IMR-90 (cell line): ENCODE measurements at places on chromosomes 1 and 21. TPM values are rescaled to one million over a fixed set of nuclear protein-coding genes. Genes with fewer than 3 reads are reported as not detected.

TLR5 gene
- total RNA-seq = under 0.01 and 0.18 TPM in 2 replicates

GSTM5 gene
- total RNA-seq = 0.28 and 0.36 TPM in 2 replicates

GPR161 gene
- total RNA-seq = 11.1 and 13.3 TPM in 2 replicates

ANKRD34A gene
- 0.56 and 0.90 TPM in 2 replicates for total RNA-seq

MTARC1 gene
- 0.18 and 0.28 TPM in 2 replicates for total RNA-seq

CCDC190 gene
- total RNA-seq = 0.28 and 0.36 TPM in 2 replicates

SMCP gene
- not detected in 2 replicates for total RNA-seq

SUSD4 gene
- total RNA-seq = 1.1 and 2.7 TPM in 2 replicates

LPAR3 gene
- 0.18 and 0.28 TPM in 2 replicates for total RNA-seq

AIRE gene
- total RNA-seq = not detected in 2 replicates

CD34 gene
- total RNA-seq = under 0.01 TPM in 1 of 2 replicates, not detected in the other

PLA2G2F gene
- total RNA-seq = not detected in 2 replicates

CD101 gene
- not detected in 2 replicates for total RNA-seq

S100A7A gene
- total RNA-seq = not detected in 2 replicates

UQCRH gene
- total RNA-seq = 347 and 738 TPM in 2 replicates

ZBED6 gene
- total RNA-seq = 16.1 and 26.2 TPM in 2 replicates

PERM1 gene
- total RNA-seq = not detected in 2 replicates

PDZK1 gene
- total RNA-seq = 1.4 and 1.7 TPM in 2 replicates

TRAF3IP3 gene
- total RNA-seq = 0.18 TPM in 1 of 2 replicates, not detected in the other

SPATA6 gene
- 2.0 and 2.2 TPM in 2 replicates for total RNA-seq

TCEA3 gene
- total RNA-seq = 3.0 and 3.3 TPM in 2 replicates

GGPS1 gene
- 21.5 and 23.1 TPM in 2 replicates for total RNA-seq

TNFAIP8L2 gene
- total RNA-seq = not detected in 2 replicates

OR2T33 gene
- not detected in 2 replicates for total RNA-seq

TFF3 gene
- not detected in 2 replicates for total RNA-seq

TRIM67 gene
- total RNA-seq = not detected in 2 replicates

CASQ2 gene
- total RNA-seq = not detected in 2 replicates

CLEC20A gene
- total RNA-seq = not detected in 2 replicates

GRIK1 gene
- total RNA-seq = not detected in 2 replicates

SNX7 gene
- 24.4 and 46.1 TPM in 2 replicates for total RNA-seq

NAV1 gene
- total RNA-seq = 14.0 and 14.4 TPM in 2 replicates

ZNF124 gene
- total RNA-seq = 77.8 and 89.3 TPM in 2 replicates

LRRC38 gene
- not detected in 2 replicates for total RNA-seq

MROH7 gene
- total RNA-seq = not detected in 2 replicates

HES3 gene
- not detected in 2 replicates for total RNA-seq

LRRC42 gene
- 33.3 and 47.5 TPM in 2 replicates for total RNA-seq

LENEP gene
- total RNA-seq = not detected in 2 replicates

KPRP gene
- not detected in 2 replicates for total RNA-seq

BATF3 gene
- 1.6 and 2.2 TPM in 2 replicates for total RNA-seq

CRYBG2 gene
- not detected in 2 replicates for total RNA-seq

BRDT gene
- total RNA-seq = not detected in 2 replicates

CD53 gene
- total RNA-seq = not detected in 2 replicates

CYP4X1 gene
- not detected in 2 replicates for total RNA-seq

SLC37A1 gene
- total RNA-seq = 0.36 and 0.56 TPM in 2 replicates

CELSR2 gene
- 1.1 and 1.3 TPM in 2 replicates for total RNA-seq

RGS1 gene
- not detected in 2 replicates for total RNA-seq

TFF2 gene
- not detected in 2 replicates for total RNA-seq

GFI1 gene
- under 0.01 TPM in 2 replicates for total RNA-seq

CFHR5 gene
- total RNA-seq = not detected in 2 replicates

FAM110D gene
- not detected in 2 replicates for total RNA-seq

LEFTY1 gene
- not detected in 2 replicates for total RNA-seq

SIM2 gene
- total RNA-seq = 1.9 and 2.2 TPM in 2 replicates

ANGPTL1 gene
- under 0.01 TPM in 1 of 2 replicates, not detected in the other for total RNA-seq

KRTAP10-2 gene
- total RNA-seq = not detected in 2 replicates

KIAA0040 gene
- total RNA-seq = under 0.01 and 0.18 TPM in 2 replicates

MX2 gene
- 0.54 and 0.56 TPM in 2 replicates for total RNA-seq

F5 gene
- total RNA-seq = not detected in 2 replicates

SLC6A17 gene
- total RNA-seq = 0.54 and 0.83 TPM in 2 replicates

C1orf87 gene
- total RNA-seq = not detected in 2 replicates

CD1E gene
- total RNA-seq = not detected in 2 replicates
